ENCODE measurements at places on chromosomes 2 and 18.

- DNase-seq, result no peak
Observed at GRCh38 chr18:21799721-21800120, 59.1 kb downstream of the MIB1 start.

DNA sequence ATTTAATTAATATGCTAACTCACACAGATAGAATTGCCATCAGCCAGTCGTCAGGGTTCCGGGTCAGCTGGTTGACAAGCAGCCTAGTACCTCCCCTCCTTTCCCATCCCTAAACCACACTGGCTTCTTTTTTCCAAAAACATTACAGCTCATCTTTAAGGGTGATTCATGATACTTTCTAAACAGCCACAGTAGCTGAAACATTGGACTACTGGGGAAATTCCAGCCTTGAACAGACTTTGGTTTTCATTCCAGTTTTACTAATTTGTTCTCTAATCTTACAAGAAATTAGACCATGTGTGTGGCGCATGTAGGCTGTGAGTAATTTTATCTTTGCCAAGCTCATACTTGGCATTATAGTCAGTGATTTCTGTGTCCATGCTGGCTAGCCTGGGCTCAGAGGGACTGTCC is 110.8 kb downstream of the FMNL2 start:
- DNase-seq, result no peak

DNA sequence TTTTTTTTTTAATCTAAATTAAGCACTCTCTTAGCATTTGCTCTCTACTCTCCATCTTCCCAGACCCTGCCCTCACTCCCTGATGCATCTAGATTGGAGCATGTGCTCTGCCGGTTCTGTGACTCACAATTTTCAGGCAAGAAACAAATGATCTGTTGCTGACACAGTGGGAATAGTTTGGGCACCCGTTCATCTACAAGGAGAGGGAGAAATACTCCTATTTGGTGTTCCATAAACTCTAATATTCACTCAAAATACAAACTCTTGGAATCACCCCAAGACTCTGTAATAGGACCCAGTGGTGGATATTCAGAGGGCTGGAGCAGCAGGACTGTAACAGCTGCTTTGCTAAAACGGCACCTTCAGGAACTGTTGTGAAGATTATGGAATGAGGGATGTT is 37.1 kb upstream of the LINC00305 start:
- no peak for DNase-seq

GRCh38 chr2:129006135-129006886 is 687.6 kb upstream of the HS6ST1 start:
- DNase-seq, result no peak

GRCh38 chr2:73899801-73900336 is 7.1 kb downstream of the ACTG2 start:
- no peak for DNase-seq

- DNase-seq, result no peak
Observed at GRCh38 chr18:70332694-70333093, 43.8 kb downstream of the SOCS6 start.

- no peak for DNase-seq
Observed at GRCh38 chr18:41464278-41464677, 490.8 kb upstream of the PIK3C3 start.

DNA sequence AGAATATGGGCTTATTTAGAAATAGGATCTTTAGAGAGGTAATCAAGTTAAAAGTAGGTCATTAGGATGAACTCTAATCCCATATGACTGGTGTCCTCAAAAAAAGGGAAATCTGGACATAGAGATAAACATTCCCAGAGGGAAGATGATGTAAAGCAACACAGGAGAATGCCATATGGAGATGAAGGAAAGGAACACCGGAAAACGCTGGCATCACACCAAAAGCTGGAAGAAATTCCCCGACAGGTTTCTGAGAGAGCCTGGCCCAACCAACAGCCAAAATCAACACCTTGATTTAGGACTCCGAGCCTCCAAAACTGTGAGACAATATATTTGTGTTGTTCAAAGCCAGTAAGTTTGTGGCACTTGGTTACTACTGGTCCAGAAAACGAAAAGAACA is 296.7 kb downstream of the DSEL start:
- DNase-seq, result no peak

DNA sequence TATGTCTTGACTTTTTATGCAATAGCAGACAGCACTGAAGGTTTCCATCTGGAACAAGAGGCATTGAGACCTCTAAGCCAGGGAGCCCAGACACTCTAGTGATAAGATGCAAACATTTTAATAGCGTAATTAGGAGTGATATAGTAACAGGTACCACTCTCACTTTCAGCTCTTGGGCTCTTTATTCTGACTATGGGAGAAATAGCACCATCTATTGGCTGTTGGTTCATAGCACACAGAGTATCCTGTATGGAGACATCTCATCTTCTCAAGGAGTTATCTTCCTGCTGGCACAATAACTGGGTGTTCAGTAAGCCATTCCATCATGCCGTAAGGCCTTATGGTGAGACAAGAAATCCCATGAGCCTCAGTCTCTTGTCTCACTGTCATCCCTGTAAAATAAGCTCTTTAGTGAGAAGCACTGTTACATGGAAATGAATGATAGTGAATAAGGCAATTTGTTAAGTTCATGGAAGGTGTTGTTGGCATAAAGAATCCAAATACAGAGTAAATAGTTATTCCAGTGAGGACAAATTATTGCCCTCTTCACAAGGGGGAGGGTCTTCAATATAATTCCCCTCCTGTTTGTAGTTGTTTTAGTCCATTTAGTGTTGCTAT is 48.3 kb downstream of the THUMPD2 start:
- DNase-seq, result no peak

DNA sequence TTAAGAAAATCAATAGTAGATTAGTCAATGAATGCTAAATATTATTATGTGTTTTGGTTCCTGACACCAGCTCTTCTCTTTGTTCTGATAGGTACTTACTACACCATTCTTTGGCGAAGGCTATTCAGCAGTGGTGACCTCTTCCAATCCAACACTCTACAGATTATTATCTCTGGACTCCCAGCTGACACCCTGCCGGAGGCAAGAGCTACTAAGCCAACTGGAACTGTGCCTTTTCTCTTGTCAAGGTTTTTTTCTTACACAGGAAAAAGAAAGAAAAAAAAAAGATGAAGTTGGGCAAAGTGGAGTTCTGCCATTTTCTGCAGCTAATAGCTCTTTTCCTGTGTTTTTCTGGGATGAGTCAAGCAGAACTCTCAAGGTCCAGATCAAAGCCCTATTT is 11.7 kb downstream of the CDH7 start:
- no peak for DNase-seq

DNA sequence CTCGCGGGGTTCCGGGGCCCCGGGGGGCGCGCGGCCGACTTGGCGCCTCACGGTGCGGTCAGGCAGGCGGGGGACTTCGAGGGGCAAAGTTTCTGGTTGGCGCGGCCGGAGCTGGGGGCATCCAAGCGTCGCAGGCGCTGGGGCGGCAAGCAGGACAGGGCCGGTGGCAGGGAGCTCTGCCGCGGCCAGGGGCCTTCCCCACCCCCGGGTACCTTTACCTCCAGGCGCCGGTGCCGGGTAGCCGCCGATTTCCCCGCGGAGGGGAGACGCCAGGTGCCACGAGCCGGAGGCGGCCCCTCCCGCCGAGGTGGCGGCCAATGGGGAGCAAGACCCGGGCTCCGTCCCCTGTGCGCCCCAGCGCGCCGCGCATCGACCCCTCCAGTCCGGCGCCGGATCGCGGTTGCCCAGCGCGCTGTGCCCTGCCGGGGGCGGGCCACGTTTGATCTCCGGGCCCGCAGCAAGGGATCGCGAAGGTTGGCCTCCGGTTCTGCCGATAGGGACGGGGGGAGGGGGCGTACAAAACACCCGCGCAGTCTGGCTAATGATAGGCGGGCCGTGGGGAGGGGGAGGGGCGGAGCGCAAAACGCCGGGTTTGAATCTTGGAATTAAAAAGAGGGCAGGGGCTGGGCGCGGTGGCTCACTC is at the start of gene ST8SIA5:
ST8SIA5 (minus strand) TSS at position 495 of the 643 bp plus-strand sequence. CDS start 545 bp downstream, outside the sequence.
- DNase-seq, result no peak

GRCh38 chr2:157386747-157387146 is 57.1 kb downstream of the CYTIP start:
- DNase-seq, result no peak

- no peak for DNase-seq
Observed at GRCh38 chr2:197827618-197828017, 23.2 kb downstream of the PLCL1 start.

- no peak for DNase-seq
Observed at GRCh38 chr2:238585836-238586821, 159.4 kb downstream of the ASB1 start.

GRCh38 chr2:136210822-136211221 is 92.9 kb upstream of the CXCR4 start:
- DNase-seq, result no peak

DNA sequence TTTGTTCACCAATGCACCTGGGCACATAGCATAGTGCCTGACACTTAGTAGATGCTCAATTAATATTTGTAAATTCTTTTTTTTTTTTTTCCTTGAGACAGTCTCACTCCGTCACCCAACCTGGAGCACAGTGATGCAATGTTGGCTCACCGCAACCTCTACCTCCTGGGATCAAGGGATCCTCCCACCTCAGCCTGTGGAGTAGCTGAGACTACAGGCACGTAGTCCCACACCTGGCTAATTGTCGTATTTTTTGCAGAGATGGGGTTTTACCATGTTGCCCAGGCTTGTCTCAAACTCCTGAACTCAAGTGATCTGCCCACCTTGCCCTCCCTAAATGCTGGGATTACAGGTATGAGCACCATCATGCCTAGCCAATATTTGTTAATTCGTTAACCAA is 23.2 kb upstream of the LPIN2 start:
- no peak for DNase-seq

All from stimulated activated CD8-positive, alpha-beta memory T cell treated with anti-CD3 and anti-CD28 coated beads, Interleukin-4, amount 100 ng/mL, for 1 hour (primary cell).